Stimulated activated CD8-positive, alpha-beta memory T cell treated with anti-CD3 and anti-CD28 coated beads, Interleukin-15, amount 100 ng/mL, for 48 hours (primary cell): ENCODE measurements at places on chromosomes 11 and 22.

GRCh38 chr22:46983046-46983445, 220.6 kb downstream of the TBC1D22A start:
- no peak for DNase-seq

DNA sequence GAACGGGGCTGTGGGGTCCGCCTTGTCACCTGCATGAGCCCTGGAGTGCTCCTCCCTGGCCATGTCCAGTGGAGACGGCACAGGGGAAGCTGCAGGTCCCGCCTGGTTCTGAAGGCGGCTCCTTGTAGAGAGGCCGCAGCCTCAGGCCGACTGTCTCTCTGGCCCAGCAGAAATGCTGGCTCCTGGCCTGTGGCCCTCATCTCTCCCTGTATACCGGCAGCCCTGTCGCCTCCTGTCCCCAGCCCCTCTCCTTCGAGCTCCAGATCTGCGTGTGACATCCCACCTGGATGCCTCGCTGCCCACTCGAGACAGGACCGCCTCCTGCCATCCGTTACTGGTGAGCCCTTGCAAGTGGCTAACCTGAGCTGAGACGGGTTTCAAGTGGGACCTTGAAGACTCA, 73.6 kb downstream of the PHF21B start:
- no peak for DNase-seq

DNA sequence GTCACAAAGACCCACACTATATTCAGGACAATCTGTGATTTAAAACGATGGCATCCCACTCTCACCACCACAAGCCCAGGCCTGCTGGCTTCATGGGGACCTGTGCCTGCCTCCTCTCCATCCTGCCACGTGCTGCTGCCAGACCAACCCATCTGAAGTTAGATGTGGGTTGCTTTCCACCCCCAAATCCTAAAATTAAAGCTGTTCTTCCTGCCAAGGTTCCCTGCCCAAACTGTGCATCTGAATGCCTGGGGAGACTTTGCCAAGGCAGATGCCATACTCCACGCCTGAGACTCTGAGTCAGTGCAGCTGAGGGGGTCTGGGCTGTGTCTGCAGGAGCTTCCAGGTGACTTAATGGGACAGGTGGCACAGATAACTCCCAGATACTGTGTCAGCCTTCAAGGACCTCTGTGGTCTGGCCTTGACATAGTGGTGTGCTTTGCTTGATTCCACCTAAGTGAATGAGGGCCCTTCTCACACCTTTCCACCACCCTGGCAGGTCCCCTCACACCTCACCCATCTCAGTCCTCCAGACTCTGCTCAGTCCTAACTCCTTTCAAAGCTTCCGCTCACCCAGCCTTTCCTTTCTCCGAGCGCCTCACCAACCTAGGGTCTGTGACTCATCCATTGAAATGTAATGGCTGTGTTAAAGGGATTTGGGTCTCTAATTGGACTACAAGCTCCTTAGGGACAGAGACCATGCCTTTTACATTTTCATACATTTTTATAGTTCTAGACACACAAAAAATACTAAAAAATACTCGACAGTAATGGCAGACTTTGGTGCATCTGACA, 18.6 kb downstream of the ADAMTS8 start:
- no peak for DNase-seq

GRCh38 chr11:64754124-64754918, 5.5 kb downstream of the PYGM start:
- no peak for DNase-seq

- no peak for DNase-seq
These were observed 32.5 kb downstream of the MRGPRX2 start for GRCh38 chr11:19027829-19028595.
